GM18507 (cell line): ENCODE measurements at places on chromosomes 3 and 15.

DNA sequence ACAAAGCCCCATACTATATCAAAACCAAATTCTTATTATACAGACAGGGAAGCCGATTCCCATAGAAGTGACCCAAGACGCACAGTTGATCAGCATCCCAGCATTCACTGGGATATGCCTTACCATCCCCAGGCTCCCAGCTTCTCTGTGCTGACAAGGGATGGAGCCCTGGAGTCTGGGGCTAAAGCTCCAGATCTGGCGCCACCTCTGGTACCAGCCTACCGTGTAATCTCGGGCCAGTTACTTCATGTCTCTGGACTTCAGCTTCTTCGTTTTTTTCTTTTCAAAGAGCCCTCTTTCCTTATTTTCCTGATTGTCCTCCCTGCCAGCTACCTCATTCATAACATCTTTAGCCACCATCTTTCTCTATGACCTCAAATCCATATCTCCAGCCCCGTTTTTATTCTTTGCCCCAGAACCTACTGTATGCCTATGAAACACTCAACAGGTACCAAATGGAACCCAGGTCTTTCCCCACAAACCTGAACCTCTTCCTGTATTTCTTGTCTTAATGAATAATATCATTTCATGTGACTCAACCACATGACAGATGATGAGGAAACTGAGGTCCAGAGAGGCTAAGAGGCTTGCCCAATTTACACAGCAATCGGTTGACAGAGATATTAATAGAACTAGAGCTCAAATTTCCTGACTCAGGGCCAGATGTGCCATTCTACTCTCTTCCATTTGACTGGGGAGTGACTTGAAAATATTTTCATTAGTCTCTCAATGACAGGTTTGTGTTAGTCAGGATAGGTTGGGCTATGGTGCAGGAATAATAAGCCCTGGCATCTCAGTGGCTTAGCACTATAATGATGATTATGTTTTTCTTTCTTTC lies 85.4 kb upstream of the TLE3 start:
- DNase-seq: no peak

DNA sequence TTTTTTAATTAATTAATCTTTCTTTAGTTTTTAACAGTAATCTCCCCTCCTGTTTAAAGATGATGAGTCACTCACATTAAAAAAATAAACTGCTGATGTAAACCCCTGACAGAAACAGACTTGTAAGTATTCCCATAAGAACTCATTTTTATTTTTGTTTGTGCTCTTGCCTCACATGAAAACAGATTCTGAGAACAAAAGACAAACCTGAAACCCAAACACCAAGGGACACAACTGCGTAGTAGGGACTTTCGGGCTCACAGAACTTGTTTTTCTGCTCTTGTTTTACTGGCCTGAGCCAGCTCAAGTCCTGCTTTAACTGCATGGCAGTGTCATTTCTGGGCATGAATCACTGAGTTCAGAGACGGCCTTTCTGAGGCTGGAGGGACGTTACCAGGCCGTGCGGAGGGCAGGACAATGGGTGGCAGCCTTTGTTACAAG lies 600.8 kb downstream of the FOXP1 start:
- DNase-seq: no peak

- no peak for DNase-seq
Observed at GRCh38 chr3:118057086-118057485, 977.6 kb downstream of the IGSF11 start.

GRCh38 chr3:143171141-143171980 lies 51.8 kb downstream of the CHST2 start:
- no peak for DNase-seq

DNA sequence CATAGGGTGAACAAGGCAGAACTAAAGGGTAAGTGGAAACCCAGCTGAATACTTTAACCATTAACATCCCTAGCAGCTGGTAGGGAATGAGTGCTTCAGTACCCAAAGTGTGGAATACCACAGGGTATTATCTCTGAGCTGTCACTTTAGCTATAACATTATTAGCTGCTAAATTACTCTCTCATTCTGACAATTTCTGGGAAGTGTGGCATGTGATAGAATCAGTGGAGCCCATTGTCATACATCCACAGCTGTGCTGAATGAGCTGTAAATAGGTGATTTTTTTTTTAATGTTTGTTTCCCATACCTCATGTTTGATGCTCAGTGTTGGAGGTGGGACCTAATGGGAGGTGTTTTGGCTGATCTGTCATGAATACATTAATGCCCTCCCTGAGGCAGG lies 894.3 kb downstream of the DIPK2A start:
- no peak for DNase-seq

DNA sequence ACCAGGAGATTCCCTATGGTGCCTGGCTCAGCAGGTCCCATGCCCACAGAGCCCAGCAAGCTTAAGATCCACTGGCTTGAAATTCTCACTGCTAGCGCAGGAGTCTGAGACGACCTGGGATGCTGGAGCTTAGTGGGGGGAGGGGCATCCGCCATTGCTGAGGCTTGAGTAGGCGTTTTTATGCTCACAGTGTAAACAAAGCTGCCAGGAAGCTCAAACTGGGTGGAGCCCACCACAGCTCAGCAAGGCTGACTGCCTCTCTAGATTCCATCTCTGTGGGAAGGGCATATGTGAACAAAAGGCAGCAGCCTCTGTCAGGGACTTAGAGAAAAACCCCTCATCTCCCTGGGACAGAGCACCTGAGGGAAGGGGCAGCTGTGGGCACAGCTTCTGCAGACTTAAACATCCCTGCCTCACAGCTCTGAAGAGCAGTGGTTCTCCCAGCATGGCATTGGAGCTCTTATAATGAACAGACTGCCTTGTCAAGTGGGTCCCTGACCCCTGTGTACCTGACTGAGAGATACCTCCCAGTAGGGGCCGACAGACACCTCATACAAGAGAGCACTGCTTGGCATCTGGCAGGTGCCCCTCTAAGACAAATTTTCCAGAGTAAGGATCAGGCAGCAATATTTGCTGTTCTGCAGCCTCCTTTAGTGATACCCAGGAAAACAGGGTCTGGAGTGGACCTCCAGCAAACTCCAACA lies 231.5 kb upstream of the SETMAR start:
- no peak for DNase-seq

DNA sequence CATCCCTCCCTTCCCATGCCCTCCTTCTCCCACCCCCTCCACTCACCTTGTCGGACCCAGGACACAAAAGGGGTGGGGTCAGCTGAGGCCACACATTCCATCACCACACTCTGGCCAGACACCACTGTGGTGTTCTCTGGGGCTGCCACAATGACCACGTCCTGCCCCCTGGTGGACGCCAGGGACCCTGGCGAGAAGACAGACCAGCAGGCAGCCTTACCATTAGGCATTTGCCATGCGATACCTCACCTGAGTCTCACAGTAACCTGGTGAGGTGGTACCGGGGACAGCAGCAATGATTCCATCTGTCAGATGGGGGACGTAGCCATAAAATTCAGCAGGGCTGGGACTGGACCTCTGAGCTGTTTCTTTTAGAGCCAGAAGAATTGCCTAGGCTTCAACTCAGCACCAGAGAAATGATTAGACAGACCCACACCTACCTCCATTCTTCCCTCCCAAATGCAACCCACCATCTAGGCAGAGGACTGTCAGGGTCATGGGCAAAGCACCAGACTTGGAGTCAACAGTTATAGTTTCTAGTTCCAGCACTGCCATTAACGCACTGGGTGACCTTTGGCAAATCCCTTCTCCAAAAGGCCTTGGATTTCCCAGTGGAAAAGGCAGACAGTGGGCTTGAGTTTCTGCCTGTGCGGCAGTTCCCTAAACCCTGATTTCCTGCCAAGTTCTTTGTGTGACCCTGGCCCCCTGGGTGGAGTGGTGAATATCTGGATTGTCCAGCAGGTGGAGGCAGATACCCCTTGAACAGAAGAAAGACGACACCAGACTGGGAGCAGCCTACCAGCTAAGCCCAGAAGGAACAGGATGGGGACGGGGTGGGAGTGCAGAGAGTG lies 21.8 kb downstream of the IGDCC4 start:
- peak; percentile 68 for DNase-seq

DNA sequence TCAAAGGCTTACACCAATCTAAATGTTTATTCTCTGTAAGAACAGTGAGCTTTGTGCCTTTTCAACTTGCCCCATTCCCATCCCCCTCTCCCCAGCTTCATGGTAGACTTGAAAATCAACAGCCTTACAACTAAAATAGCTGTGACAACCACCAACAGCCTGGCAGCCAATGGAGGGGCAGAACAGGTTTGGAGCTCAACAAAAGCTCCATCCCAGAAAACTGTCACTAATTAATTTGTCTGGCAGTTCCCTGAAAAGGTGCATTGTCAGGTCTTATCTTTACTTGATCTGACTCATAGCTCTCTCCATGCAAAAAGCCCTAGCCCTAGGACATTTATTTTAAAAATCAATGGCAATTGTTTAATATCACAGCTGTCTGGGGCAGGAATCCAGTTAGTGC lies 22.6 kb downstream of the MTHFS start:
- DNase-seq: no peak

DNA sequence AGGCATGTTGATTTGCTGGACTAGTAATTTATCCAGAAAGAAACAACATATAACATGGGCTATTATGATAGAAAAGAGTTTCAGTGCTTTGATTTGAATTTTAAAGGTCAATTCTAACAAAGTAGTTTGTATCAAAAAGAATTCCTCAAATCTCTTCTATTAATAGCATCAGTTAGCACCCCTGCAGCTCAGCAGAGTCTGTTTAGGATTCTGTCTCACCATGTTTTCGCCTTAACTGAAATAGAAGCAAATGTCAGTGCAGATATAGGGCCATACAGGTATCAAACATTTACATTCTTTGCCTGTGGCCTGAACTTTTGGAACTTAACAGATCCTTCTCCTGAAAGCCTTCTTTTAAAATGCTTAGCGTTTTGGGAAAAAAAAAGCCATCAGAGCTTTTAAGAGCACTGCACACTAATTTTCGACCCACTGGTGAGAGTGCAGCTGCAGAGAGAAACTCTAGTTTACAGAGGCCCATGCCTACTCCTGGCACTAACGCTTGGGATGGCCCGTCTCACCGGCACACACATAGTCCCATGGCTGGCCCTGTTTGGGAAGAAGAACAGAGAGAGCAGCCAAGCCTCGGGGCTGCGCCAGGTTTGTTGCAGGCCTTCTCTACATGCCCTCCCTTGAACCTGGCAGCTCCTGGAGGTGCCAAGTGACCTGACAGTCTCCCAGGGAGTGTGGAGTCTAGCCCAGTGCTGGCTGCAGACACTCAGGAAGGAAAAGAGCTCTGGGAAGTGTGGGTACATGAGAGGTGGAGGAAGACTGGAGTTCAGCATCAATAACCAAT lies 9.9 kb upstream of the PAQR9 start:
- no peak for DNase-seq

DNA sequence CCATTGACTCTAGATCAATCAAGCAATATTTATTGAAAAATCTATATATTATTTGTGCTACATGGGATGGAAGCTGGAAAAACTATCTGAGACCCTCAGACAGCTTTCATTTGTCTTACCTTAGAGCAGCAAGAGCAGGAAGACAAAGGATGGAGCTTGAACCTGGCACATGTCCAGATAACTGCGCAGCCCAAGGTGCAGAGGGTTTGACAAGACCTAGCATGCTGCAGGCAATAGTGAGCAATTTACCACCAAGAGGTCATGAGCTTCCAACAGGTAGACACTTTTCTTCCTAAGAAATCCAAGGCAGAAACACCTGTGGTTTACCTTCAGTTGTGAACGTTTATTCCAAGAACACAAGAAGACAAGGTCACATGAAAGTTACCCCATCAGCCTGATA lies 214.7 kb upstream of the NECTIN3 start:
- no peak for DNase-seq

DNA sequence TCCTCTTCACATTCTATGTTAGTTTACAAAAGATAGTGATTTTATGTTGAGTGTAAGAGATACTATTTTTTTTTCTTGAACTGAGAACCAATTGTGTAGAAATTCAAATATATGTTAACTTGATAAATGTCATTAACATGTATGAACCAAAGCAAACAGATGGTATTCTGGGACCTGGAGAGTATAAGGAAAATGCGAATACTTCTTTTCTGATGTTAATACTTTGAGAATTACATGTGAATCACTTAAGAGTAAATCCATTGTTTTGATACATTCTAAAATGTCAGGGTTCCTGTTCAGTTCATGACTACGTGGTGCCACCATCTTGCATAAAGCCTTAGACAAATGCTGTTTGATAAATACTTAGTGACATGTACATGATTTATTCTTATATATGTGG lies 541.3 kb downstream of the FGF12 start:
- no peak for DNase-seq
